ENCODE measurements at places on chromosomes 4 and X. TPM values are rescaled to one million over a fixed set of nuclear protein-coding genes. Genes with fewer than 3 reads are reported as not detected.

DNA sequence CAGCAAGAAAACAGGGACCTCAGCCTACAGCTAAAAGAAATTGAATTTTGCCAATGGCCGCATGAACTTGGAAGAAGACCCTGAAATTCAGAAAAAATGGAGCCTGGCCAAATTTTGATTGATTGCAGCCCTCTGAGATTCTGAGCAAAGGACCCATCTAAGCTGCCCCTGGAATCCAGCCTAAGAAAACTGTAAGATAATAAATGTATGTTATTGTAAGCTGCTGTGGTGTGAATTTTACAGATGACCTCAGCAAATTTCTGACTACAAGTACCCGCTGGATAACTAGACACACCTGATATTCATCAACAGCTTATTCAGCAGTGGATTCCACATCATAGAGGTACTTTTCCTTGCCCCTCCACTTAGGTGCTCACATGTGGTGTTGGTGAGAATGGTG lies 119.5 kb upstream of the EPHA5 start:
- DNase-seq, result no peak
- H3K4me1 ChIP-seq, result peaks cover 8% of the 10 kb centered on the region
- H3K27me3 ChIP-seq, result no peaks in the 10 kb centered on the region
- H3K27ac ChIP-seq, result no peak overlapping the region

GRCh38 chr4:159012381-159012780 lies 90.5 kb upstream of the RAPGEF2 start:
- no peak overlapping the region for H3K27ac ChIP-seq
- H3K4me1 ChIP-seq, result no peaks in the 10 kb centered on the region
- H3K36me3 ChIP-seq, result no peaks in the 10 kb centered on the region
- H3K4me3 ChIP-seq, result no peak overlapping the region

GRCh38 chr4:183355405-183355804 lies 33.2 kb upstream of the CLDN24 start:
- peaks cover 2% of the 10 kb centered on the region for H3K27me3 ChIP-seq
- peaks cover 19% of the 10 kb centered on the region for H3K4me1 ChIP-seq
- no peak overlapping the region for H3K4me3 ChIP-seq
- H3K27ac ChIP-seq, result no peak overlapping the region
- DNase-seq, result peak; percentile 94
- no peaks in the 10 kb centered on the region for H3K36me3 ChIP-seq

DNA sequence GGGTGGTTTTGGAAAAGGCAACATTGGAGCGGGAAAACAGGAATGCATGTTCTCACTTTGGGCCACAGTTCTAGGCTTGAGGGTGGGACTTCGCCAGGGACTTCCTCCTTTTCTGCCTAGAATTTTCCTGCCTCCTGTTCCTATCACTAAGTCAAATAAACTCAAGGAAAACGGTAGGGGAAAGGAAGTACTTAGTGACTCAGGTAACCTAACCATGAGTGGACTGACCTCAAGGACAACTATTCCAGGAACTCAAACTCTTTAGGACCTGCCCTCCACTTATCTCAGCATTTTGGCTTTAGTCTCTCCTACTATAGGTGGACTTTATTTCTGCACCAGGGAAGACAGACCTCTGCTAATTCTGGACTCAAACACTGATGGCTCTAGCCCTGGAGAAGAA lies 281.7 kb downstream of the ZNF674 start:
- H3K4me1 ChIP-seq, result no peaks in the 10 kb centered on the region
- H3K27ac ChIP-seq, result no peak overlapping the region
- H3K4me3 ChIP-seq, result no peak overlapping the region
- H3K36me3 ChIP-seq, result no peaks in the 10 kb centered on the region
- no peaks in the 10 kb centered on the region for H3K27me3 ChIP-seq
- no peak for DNase-seq

The NWD2 gene
- total RNA-seq, result not detected

DNA sequence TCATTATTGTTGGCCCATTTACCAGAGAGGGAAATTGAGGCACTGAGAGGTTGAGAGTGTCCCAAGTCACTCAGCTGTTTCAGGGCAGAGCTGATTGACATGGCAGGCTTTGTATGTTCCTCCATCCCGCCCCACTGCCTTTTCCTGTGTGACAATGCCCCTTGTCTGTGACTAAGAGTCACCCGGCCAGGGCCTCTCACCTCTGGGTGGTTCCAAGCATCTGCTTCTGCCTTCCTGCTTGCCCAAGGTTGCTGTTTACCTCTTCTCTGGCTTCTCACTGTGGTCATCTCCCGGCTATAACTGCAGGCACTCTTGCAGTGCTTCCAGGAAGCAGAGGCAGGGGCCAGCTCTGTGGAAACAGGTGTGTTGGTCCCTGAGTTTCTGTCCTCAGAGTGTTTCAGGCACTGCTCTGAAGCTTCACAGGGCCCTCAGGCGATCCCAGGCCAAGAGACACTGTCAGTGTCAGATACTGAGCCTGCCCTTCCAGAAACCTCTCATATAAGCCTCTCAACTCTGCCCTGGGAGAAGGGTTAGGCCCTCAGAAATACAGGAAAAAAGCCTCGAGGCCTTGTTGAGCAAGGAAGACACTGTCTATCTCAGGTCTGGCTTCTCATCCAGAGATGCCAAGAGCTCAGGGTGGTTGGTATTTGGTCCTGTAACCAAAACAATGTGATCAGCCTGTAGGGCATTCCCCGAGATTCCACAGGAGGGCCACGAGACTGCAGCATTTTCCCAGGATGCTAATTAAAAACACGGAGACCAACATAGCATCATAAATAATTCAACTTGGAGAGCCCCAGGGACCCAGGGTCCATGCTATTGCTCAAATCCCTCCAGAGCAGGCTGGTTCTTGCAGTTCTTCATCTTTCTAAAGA lies 42.0 kb upstream of the PROM1 start:
- DNase-seq, result no peak
- H3K36me3 ChIP-seq, result no peaks in the 10 kb centered on the region
- no peak overlapping the region for H3K27ac ChIP-seq
- no peaks in the 10 kb centered on the region for H3K27me3 ChIP-seq

DNA sequence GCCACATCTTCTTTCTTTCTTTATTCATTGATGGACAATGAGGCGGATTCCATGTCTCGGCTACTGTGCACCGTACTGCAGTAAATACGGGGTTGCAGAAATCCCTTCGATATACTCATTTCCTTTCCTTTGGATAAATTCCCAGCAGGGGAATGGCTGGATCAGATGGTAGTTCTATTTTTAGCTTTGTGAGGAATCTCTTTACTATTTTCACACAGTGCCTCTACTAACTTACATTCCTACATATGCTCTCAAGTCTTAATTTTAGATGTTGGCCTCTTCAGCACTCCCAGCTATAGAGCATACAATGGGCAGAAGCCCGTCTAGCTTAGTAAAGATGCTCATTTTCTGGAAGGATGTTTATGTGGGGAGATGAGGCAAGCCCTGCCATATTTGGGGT lies 317.4 kb downstream of the ASMT start:
- H3K36me3 ChIP-seq, result no peaks in the 10 kb centered on the region
- H3K4me1 ChIP-seq, result no peaks in the 10 kb centered on the region
- H3K4me3 ChIP-seq, result no peak overlapping the region
- no peak overlapping the region for H3K27ac ChIP-seq
- no peaks in the 10 kb centered on the region for H3K27me3 ChIP-seq

DNA sequence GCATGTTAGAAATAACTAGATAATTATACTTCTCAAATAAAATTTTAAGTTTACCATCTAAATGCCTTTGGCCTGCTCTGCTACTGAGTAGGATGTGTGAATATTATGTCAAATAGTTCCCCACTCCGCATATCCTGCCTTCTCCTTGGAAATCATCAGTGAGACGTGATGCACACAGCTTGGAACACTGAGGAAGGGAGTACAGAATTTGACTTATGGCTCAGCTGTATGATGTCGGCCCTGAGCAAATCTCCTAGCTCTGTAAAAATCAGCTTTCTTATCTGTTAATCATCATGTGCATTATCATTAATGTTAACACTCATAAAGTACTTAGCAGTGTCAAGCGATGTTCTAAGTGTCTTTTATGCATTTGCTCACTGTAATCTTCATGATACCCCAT lies 241.0 kb upstream of the ANKRD50 start:
- H3K4me3 ChIP-seq, result no peak overlapping the region
- no peaks in the 10 kb centered on the region for H3K27me3 ChIP-seq
- H3K36me3 ChIP-seq, result no peaks in the 10 kb centered on the region
- H3K4me1 ChIP-seq, result peaks cover 23% of the 10 kb centered on the region

DNA sequence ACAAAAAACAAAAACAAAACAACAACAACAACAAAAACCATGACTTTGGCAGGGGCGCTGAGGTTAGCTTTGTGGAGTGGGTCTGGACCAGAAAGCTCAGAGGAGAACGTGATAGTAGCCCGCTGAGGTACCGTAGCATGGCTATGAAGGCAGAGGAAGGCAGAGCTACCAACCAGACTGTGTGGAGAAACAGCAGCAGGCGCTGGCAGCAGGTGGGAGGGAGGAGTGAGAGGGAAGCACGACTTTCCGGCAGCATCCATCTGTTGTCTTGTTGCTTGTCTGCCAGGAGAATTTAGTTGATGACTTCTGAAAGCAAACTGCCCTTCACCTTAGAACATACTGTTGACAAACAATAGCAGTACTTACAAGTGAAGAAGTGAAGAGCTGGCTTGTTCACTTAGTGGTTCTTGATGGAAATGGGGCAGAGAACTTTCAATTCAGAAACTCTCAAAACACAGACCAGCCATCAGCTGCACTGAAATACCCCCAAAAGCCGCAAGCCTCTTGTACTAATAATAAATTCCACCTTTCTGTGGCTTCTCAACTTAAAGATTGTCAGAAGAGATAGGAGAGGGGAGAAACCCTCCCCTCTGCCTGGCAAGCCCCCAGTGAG lies 447.2 kb downstream of the SLITRK2 start:
- DNase-seq, result no peak
- H3K4me1 ChIP-seq, result no peaks in the 10 kb centered on the region
- no peak overlapping the region for H3K4me3 ChIP-seq
- no peaks in the 10 kb centered on the region for H3K27me3 ChIP-seq
- H3K36me3 ChIP-seq, result no peaks in the 10 kb centered on the region

The DMP1 gene
- total RNA-seq, result not detected

- H3K36me3 ChIP-seq, result no peaks in the 10 kb centered on the region
- H3K27me3 ChIP-seq, result peaks cover 2% of the 10 kb centered on the region
- peaks cover 5% of the 10 kb centered on the region for H3K4me1 ChIP-seq
- no peak overlapping the region for H3K4me3 ChIP-seq
- no peak overlapping the region for H3K27ac ChIP-seq
Measured at GRCh38 chr4:24915121-24915922, 2.5 kb upstream of the CCDC149 start.

The HERC5 gene
- total RNA-seq, result 0.91 TPM

The KLHL2 gene
- total RNA-seq, result 22.1 TPM

The KCNE5 gene
- total RNA-seq, result 0.31 TPM

DNA sequence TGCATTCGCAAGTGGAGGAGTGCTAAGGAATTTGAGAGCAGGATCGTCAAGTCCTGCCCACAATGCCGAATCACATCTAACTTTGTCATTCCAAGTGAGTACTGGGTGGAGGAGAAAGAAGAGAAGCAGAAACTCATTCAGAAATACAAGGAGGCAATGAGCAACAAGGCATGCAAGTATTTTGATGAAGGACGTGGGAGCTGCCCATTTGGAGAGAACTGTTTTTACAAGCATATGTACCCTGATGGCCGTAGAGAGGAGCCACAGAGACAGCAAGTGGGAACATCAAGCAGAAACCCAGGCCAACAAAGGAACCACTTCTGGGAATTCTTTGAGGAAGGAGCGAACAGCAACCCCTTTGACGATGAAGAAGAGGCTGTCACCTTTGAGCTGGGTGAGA lies 100.2 kb upstream of the MED14 start:
- no peak overlapping the region for H3K27ac ChIP-seq
- H3K4me3 ChIP-seq, result no peak overlapping the region
- no peaks in the 10 kb centered on the region for H3K27me3 ChIP-seq
- H3K36me3 ChIP-seq, result no peaks in the 10 kb centered on the region

DNA sequence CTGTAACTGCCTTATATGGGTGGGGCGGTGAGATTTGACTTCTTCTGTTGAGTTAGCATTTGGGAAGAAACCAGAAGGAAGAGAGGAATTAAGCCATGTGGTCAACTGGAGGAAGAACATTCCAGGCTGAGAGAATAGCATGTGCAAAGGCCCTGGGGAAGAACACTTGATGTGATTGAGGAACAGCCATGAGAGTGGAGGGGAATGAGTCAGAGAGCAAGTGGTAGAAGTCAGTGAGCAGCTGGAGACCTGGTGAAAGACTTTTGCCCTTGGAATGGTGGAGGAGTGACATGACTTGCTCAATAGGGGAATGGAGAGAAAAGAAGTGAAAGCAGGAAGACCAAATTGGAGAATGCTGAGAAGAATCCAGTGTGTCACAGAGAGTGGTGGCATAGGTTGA lies 327.8 kb upstream of the HAND2 start:
- no peaks in the 10 kb centered on the region for H3K36me3 ChIP-seq
- H3K4me3 ChIP-seq, result no peak overlapping the region
- DNase-seq, result no peak
- no peak overlapping the region for H3K27ac ChIP-seq
- no peaks in the 10 kb centered on the region for H3K27me3 ChIP-seq

GRCh38 chr4:48899432-48899749 lies 7.2 kb downstream of the OCIAD2 start:
- peak overlapping the region; percentile 10 for H3K27ac ChIP-seq
- peaks cover 22% of the 10 kb centered on the region for H3K36me3 ChIP-seq
- H3K27me3 ChIP-seq, result no peaks in the 10 kb centered on the region
- no peak for DNase-seq

- peak overlapping the region; percentile 63 for H3K27ac ChIP-seq
- peaks cover 16% of the 10 kb centered on the region for H3K4me1 ChIP-seq
- peak; percentile 78 for DNase-seq
- H3K27me3 ChIP-seq, result no peaks in the 10 kb centered on the region
Measured at GRCh38 chr4:5758741-5759140, 47.7 kb downstream of the EVC start.

DNA sequence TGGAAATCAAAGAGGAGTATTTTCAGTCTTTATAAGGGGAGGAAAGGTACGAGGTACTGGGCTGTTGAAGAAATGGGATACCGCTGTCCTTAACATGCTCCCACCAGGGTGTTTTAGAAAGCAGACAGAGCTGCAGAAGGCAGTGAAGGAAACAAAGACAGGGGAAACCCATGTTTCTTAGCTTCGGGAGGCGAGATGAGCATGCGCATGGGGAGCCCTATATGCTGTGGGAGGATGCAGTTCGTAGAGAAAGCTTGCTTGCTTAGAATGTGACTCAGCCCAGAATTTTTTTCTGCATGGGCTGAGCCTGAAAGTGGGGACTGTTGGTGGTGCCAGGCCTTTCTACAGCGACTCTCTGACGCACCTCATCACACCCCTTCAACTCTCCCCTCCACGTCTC lies 28.8 kb upstream of the SCOC start:
- no peaks in the 10 kb centered on the region for H3K36me3 ChIP-seq
- H3K27me3 ChIP-seq, result peaks cover 12% of the 10 kb centered on the region
- DNase-seq, result no peak

The GPAT3 gene
- total RNA-seq, result 2.1 TPM

The SLC9A7 gene
- total RNA-seq, result 7.5 TPM

The UCHL1 gene
- 328 TPM for total RNA-seq

GRCh38 chrX:43847352-43847751 lies 34.9 kb downstream of the MAOB start:
- no peaks in the 10 kb centered on the region for H3K4me1 ChIP-seq
- DNase-seq, result no peak
- no peak overlapping the region for H3K4me3 ChIP-seq
- no peaks in the 10 kb centered on the region for H3K36me3 ChIP-seq
- H3K27me3 ChIP-seq, result no peaks in the 10 kb centered on the region
- H3K27ac ChIP-seq, result no peak overlapping the region

The RAB40AL gene
- total RNA-seq, result 1.4 TPM

The SRPX2 gene
- 124 TPM for total RNA-seq

GRCh38 chrX:67536564-67536963 lies 7.3 kb upstream of the AR start:
- H3K27me3 ChIP-seq, result no peaks in the 10 kb centered on the region
- no peaks in the 10 kb centered on the region for H3K36me3 ChIP-seq
- peaks cover 3% of the 10 kb centered on the region for H3K4me1 ChIP-seq
- no peak overlapping the region for H3K27ac ChIP-seq

- no peaks in the 10 kb centered on the region for H3K36me3 ChIP-seq
- H3K27ac ChIP-seq, result no peak overlapping the region
- H3K4me3 ChIP-seq, result no peak overlapping the region
- H3K27me3 ChIP-seq, result no peaks in the 10 kb centered on the region
- no peaks in the 10 kb centered on the region for H3K4me1 ChIP-seq
- no peak for DNase-seq
Measured at GRCh38 chr4:184890499-184890898, 64.7 kb upstream of the ACSL1 start.
